ENCODE measurements at places on chromosomes 3 and 15.

DNA sequence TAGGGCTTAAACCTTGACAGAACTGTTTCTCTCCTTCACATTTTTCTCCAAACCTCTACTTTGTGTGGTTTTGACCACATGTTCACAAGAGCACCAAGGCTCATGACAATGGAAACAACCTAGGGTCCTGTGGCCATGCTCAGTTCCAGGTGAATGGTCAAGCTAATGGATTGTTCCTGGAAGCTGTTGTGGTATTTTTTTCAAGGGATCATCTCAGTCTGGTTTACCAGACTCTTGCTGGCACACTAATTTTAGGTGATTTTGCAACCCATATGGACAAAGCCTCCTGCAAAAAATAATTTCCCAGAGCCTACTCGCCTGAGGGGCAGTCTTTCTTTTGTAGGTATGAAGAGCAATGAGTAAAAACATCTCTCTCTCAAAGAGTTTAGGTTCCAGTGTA, 67.2 kb downstream of the LSAMP start:
- no peak for DNase-seq

DNA sequence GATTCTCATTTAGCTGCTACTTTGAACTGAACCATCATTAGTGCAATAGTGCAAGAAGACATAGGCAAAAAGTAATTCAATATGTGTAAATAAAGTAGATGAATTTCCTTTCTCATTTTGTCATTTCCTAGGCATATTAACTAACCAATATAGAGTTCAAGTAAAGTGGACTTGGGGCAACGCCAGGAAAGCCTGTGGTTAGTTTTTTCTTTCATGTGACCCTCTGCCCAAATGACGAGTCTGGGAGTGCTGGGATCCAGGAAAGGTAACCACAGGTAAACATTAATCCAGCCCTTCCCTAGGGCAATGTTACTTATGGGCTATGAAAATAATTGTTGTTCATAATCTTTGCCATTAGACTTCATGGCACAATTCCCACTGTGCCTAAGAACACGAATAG, 181.0 kb downstream of the VPS13C start:
- no peak for DNase-seq

DNA sequence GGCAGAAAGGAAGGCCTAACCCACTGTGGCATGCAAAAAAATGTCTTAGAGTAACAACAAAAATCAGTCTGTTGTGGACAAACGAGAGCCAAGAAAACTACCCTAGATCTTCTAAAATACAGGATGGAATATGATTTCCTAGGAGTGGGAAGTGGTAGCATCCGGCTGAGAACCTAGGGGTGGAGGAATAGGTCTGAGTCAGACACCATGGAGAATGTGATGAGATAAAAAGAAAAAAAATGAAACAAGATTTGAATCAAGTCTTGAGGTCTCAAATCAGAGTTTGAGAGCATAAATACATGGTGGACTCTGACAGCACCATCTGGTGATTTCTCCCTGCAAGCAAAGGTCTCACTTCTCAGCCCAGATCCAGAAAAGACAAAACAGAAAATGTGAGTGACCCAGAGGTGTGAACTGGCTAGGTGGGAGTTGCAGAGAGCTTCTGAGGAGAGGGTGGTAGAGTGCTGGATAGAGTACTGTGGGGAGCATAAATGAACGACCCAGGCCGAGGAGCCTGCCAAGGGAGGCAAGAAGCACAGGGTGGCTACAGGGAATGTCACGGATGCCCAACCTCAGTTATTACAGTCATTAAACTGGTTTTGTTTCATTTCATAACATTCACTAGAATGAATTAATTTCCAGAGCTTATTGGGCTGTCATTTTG, 27.6 kb upstream of the VEPH1 start:
- DNase-seq = peak; percentile 47

- DNase-seq = no peak
Measured at GRCh38 chr3:136093771-136094170, 102.4 kb downstream of the MSL2 start.

DNA sequence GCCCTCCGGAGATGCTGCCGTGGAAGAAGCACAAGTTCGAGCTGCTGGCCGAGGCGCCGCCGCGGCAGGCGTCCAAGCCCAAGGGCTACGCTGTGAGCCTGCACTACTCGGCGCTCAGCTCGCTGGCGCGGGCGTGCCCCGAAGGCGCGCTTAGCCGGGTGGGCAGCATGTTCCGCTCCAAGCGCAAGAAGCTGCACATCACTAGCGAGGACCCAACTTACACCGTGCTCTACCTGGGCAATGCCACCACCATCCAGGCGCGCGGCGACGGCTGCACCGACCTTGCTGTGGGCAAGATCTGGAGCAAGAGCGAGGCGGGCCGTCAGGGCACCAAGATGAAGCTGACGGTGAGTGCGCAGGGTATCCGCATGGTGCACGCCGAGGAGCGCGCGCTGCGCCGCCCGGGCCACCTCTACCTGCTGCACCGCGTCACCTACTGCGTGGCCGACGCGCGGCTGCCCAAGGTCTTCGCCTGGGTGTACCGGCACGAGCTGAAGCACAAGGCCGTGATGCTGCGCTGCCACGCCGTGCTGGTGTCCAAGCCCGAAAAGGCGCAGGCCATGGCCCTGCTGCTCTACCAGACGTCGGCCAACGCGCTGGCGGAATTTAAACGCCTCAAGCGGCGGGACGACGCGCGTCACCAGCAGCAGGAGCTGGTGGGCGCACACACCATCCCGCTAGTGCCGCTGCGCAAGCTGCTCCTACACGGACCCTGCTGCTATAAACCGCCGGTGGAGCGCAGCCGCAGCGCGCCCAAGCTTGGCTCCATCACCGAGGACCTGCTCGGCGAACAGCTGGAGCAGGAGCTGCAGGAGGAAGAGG, 1.3 kb downstream of the FAM43A start:
- DNase-seq = peak; percentile 44

DNA sequence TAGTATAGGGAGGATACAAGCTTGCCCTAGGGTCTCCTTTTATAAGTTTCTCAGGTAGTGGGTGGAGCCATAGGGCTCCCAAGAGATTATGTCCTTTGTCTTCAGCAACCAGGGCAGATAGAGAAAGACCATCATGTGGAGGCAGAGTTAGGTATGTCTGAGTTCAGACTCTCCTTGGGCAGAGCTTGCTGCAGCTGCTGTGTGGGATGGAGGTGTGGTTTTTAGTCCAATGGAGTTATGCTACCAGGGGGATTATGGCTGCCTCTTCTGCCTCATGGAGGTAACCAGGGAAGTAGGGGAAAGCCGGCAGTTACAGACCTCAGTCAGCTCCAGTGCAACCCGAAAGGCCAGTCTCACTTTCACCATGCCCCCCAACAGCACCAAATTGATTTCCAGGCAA, 220.5 kb downstream of the NECTIN3 start:
- no peak for DNase-seq

DNA sequence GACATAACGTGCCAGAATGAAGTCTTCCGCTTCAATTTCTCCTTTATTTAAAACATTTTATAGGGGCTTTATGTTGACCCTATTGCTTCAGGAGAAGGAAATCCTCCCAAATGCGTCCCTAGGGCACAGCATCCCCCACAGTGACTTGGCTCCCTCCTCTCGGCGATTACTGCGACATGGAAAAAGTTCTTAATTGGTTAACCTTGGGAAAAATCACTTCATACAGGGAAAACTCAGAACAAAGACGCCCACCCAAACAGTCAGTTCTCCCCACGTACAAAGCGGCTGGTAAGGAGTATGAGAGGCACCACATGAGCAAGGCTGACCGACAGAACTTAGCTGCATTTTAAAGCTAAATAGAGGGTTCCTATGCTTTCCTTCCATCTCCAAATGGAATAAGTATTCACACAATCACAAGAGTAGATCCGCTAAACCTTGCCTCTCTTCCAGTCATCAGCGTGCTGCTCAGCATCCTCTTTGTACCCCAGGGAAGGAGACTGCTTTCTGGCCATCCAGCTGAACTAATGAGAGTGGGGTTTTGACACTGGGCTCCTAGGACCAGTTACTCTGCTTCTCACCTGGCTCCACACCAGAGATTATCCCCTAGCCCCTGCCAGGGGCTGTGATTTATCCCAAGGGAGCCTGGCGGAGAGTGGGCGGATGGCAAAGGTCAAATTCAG, 415.3 kb upstream of the WNT5A start:
- DNase-seq = no peak

- peak; percentile 54 for DNase-seq
Measured at GRCh38 chr3:193030276-193030675, 112.6 kb upstream of the MB21D2 start.

GRCh38 chr15:51094606-51095569, at the start of gene TNFAIP8L3:
TNFAIP8L3 (minus strand) TSS chr15:51094906; CDS start chr15:51094595, 311 bp downstream.
- no peak for DNase-seq

- DNase-seq = no peak
Measured at GRCh38 chr15:32880642-32881041, 162.8 kb downstream of the GREM1 start.

- no peak for DNase-seq
Measured at GRCh38 chr3:15346516-15346915, 14.1 kb upstream of the SH3BP5 start.

DNA sequence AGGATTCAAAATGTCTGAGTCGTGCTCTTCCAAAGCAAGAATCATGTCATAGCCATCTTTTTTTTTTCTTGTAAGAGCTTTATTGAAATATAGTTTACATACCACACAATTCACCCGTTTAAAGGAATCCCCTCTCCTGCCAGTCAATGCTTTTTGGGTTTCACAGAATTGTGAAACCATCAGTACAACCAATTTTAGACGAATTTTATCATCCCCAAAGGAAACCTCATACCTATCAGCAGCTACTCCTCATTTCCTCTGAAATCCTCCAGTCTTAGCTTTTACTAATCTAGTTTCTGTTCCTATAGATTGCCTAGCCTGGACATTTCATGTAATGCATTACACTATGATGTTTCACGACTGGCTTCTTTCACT, 39.6 kb downstream of the ADIPOQ start:
- peak; percentile 58 for DNase-seq

DNA sequence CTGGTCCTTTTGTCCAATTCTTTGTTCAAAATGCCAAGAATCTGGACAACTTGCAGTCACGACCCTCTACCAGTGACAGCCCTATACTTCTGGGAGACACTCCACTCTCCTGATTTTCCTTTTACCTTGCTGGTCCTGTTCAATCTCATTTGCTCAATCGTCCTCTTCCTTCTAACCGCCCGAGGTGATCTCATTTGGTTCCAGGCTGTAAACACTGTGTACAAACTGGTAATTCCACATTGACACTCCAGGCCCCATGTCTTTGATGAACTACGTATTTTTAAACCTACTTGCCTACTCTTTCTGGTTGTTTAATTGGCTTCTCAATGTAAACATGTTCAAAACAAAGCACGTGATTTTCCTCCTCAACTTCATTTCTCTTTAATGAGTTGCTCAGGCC, 23.7 kb upstream of the C3orf49 start:
- DNase-seq = no peak
